ENCODE measurements at places on chromosomes 2 and 18. TPM values are rescaled to one million over a fixed set of nuclear protein-coding genes. Genes with fewer than 3 reads are reported as not detected.

DNA sequence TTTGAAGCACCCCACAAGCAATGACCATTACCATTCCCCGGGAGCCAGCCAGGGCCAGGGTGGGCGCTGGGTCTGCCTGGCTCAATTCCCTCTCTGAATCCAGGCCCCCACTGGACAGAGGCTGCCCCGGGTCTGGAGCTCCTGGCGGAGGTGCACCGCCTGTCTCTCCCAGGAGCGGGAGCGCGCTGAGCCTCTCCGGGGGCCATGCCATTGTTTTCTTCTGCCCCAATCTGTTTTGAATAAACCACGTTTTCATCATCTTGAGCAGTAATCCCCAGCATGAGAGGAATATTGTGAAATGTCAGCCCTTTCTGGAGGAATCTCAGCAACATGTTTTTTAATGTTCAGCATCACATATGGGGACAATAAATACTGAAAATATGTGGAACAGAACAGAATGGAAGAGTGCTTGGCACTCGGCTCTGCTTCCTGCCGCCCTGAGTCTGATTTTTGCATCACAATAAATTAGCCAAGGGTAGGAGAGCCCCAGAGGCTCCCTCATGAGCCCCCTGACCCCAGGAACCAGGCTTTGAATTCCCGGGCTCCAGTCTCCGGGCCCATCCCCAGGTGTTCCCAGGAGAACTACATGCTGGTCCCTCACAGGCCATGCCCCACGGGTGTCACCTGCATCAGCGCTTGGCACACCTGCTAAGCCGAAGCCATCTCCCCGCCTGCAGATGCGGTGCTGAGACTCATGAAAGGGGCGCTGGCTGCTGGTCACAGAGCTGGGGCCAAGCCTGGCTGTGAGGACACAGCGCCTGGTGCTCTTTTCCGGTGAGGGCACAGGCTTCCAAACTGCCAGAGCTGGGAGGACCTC lies 88.8 kb downstream of the INHBB start:
- DNase-seq: no peak

DNA sequence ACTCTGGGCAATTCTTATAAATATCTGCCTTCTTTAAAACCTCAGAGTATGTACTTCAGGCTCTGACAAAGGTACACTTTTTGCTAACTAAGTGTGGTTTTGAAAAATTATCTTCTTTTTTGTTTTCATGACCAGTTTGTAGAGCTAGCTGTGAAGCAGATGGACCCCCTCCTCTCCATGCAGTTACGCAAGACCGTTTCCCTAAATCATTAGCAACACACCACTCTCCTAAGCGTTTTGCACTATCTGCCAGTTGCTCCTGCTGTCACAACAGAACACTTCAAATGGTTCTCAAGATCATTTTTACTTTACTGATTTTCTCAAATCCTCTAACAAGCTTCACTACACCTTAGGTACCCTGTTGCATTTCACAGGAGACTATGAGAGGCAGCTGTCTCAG lies 53.3 kb downstream of the GULP1 start:
- DNase-seq: no peak

DNA sequence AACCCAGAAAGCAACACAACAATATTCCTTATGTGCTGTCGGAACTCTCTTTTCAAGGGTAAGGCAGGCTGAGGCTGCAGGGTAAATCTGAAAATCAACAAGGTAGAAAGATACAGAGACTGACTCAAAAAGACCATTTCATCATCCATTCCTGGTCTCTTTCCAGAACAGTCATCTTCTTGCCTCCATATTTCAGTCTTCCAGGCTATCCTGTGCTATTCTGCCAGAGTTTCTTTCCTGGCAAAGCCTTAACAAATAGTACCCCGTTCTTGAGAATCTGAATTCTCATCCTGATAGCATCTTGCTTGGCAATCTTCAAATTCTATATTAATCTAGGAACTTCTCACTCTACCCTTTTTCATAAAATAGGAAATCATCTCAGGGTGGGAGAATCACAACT lies 15.5 kb downstream of the DPP10 start:
- no peak for DNase-seq

- DNase-seq: peak; percentile 62
Observed at GRCh38 chr2:42141687-42142546, 27.2 kb upstream of the EML4 start.

CCDC102B gene
- total RNA-seq: 7.5 TPM

DNA sequence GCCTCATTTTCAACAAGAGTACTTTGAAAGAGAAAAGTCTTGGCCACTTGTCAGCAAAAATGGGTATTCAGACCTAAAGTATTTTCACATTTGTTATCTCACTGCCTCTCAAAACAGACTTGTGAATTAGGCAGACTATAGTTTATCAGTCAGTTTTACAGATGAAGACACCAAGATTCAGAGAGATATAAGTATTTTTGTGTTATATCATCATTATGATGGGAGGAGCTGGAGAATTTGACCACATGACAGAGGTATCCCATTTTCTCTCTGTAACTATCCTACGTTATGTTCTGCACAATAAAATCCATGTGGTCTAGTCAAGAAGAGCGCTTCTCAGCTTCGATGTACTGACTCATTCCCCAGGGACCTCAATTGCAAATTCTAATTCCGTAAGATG lies 213.7 kb downstream of the MYCN start:
- no peak for DNase-seq

- DNase-seq: no peak
Observed at GRCh38 chr18:78766651-78767533, 212.7 kb upstream of the SALL3 start.

- no peak for DNase-seq
Observed at GRCh38 chr2:189641590-189641989, 19.7 kb upstream of the ASNSD1 start.

DNA sequence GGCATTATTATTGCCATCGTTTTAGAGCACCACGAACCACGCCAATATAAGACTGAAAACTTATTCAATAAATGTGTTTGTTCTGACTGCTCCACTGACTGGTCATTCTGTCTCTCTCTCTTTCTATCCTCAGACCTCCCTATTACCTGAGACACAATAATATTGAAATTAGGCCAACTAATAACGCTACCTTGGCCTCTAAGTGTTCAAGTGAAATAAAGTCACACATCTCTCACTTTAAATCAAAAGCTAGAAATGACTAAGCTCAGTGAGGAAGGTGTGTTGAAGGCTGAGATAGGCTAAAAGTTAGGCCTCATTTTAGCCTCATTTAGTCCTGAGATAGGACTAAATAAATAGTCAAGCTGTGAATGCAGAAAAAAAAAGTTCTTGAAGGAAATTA lies 38.8 kb downstream of the G6PC2 start:
- no peak for DNase-seq

DNA sequence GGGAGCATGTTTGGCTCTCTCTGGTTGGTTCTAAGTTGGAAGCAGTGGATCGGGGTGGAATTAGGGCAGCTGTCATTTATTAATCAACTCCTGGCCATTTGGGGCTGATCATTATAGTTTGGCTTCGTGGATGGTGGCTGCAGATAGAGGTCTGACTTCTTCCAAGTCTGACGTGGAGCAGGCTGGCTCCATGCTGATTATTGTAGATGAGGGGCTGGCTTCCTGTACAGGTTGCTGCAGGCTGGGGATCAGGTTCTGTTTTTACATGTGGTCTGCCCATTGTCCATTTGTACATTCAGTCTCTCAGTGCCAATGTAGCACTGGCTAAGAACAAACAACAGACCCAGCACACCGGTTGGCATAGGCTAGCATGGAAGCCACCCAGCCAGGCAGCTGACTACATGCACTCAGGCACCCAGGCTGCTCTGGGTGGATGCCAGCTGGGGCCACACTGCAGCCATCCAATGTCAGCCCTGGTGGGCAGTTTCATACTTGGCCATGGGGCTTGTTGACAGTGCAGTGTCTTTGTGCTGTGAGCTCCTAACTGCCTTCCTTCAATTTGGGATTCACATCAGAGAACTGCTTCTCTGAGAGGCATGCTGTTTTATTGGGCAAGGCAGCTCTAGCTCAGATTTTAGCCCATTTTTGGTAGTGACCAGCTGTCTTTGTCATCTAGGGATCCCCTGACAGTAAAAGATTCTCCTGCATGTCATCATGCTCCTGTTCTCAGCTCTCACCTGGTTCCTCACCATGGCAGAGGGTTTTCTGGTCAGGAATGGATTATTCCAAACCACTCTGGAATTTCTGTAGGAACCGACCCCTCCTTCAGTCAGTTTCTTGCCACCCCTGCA lies 25.4 kb downstream of the NPAS2 start:
- no peak for DNase-seq

DNA sequence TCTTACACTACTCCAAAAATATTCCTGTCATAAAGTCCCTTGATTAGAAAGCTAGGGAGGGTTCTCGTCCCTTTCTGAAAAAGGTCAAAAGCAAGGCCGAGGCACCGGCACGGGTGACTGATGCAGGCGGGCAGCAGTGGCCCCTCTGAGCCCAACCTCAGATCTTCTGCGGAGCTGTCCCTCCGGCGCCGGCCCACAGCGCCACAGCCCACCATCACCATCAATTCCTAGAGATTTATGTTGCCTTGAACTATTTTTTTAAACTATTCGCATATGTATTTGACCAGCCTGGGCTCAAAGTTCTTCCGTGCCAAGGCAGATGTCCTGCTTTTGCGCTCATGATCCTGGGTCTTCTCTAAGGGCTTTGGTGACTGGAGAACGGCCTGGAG lies 26.8 kb downstream of the PRELID3A start:
- DNase-seq: no peak

- DNase-seq: peak; percentile 28
Observed at GRCh38 chr2:168159754-168160585, 87.4 kb downstream of the STK39 start.

- no peak for DNase-seq
Observed at GRCh38 chr2:190333928-190334327, 9.5 kb upstream of the INPP1 start.

IL36A gene
- not detected for total RNA-seq

SLC30A3 gene
- total RNA-seq: 0.19 TPM

DNA sequence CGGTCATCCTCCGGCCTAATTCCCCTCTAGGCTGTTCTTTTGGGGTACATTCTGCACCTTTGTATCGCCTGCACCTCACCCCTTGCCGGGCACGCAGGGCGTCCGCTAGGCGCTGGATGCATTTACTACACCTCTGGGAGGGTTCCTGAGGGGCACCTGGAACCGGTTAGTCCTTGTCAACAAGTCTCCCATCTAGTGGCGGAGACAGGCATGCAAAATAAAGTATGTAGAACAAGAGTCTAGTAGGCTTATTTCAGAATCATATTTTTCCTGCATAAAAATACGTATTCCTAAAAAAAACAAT lies 705 bp upstream of the TEX261 start:
- peak; percentile 86 for DNase-seq

DNA sequence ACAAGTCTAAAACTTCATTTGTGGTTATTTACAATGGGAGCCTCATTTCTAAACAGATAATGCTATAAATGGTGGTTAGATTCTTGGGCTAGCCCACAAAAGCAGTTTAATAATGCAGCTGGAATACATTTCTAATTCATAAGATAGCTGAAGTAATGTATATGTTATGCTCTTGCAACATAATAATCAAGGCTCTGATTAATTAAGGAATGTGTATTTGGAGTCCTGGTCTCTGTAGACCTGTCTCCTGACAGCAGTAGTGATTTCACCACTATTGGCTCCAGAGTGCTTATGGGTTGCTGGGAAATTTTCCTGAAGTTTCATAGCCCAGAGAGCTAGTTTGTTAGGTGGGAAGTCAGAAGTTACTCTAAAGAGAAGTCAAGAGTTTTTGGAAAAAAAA lies 21.3 kb upstream of the CDC42EP3 start:
- DNase-seq: no peak

DNA sequence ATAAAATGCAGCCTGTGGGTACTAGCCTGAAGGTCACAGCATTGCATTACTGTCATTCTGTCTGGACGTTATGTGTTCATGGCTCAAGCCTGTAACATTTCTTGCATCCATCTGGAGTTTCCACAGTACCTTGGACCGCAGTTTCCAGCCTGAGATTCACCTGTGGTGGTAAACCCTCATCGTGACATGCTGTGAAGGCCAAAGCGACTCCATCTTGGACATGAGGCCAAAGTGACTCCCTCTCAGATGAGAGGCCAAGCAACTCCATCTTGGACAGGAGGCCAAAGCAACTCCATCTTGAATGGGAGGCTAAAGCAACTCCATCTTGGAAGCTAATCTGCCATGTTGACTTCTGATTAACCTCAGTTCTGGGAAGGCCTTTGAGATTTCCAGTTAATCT lies 257.7 kb upstream of the MYT1L start:
- no peak for DNase-seq

GRCh38 chr2:54347622-54348021 lies 91.6 kb upstream of the TSPYL6 start:
- DNase-seq: no peak

RTKN gene
- 31.5 TPM for total RNA-seq

DNA sequence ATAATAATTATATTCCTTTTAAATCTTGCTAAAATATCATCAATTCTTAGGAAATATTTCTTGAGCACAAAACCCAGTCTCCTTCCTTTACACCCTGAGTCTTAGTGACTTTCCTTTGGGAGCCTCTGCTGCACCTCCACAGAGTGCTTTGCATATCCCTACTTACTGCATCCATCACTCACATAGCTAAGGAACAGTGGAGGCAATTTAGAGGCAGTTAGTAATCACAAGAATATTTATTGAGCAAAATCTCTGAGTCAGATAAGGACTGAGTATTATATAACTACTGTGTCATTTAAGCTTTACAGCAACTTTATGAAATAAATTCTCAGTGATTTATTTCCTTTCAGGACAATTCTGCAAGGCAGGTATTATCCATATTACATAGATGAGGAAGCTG lies 327.7 kb downstream of the TMX3 start:
- DNase-seq: no peak

DNA sequence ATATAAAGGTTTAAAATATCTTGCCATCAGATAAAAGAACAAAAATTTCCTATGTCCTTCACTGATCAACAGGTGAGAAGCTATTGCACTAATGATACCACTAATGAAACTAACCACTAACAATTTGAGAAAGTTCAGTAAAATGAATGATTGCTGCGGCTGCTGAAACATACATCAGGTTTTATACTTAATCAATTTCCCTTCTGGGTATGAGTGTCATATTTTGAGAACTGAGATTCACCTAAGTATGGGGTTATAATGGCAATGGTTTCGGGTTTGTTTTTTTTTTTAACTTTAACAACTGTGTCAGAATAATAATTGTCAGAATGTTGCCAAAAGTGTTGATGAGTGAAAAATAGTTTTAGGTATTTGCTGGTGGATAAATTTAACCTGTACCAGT lies 151.3 kb upstream of the SLC39A10 start:
- DNase-seq: no peak

- DNase-seq: no peak
Observed at GRCh38 chr18:41444943-41445342, 510.1 kb upstream of the PIK3C3 start.

PSD4 gene
- 85.3 TPM for total RNA-seq

SLC25A52 gene
- total RNA-seq: not detected

DNA sequence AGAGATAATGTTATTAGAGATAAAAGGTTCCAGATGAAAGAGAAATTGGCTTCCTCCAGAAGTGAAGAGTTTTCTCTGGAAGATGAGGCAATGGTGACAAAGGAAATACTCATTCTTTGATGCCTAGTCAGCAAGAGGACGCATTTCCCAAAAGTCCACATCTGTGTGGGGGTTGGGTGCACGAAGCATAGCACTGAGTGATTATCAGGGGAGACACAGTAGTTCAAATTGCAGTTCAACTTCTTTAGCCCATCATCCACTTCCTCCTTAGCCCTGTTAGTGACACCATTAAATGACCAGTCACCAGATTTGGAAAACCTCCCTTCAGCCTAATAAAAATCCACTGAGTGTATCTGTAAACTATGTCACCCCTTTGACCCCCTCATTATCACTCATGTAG lies 80.9 kb upstream of the PHLPP1 start:
- no peak for DNase-seq
